ENCODE measurements at places on chromosomes 2 and 18.

- no peak for DNase-seq
Measured at GRCh38 chr2:118050386-118050785, 36.5 kb upstream of the CCDC93 start.

DNA sequence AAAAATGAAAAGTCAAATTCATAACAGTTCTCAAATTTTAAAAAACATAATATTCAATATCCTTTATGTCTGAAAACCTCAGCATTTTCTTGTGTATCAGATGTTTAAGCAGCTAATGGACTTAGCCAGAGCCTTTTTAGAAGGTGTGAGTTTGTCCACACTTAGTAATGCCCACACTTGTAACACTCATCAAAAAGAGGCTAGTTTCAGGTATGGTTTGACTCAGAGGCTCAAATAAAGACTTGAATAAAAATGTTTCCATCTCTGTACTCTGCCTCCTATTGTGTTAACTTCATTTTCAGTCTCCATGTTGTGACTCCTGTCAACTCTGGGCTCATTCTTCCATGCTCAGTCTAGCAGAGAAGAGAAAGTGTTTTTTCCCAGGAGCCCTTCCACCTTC lies 311.6 kb downstream of the IRS1 start:
- DNase-seq, result no peak

GRCh38 chr2:197121756-197122385 lies 188.7 kb downstream of the ANKRD44 start:
- DNase-seq, result no peak

GRCh38 chr2:172370821-172371455 lies 56.4 kb upstream of the ITGA6 start:
- no peak for DNase-seq

DNA sequence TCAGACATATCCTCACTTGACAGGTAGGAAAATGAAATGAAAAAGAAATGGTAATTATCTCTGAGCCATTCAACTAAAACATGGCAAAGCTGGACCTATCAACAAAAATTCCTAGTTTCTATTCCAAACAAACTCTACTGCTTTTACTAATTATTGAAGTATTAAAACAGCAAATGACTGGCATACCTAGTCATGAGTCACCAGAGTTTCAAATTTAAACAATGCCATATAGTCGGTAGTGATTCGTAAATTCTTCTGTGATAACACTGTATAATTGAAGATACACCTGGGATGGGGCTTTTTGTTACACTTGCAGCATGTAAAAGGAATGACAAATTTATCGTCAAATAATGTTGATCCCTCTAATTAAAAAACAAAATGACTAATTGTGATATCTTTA lies 153.1 kb upstream of the THUMPD2 start:
- no peak for DNase-seq

DNA sequence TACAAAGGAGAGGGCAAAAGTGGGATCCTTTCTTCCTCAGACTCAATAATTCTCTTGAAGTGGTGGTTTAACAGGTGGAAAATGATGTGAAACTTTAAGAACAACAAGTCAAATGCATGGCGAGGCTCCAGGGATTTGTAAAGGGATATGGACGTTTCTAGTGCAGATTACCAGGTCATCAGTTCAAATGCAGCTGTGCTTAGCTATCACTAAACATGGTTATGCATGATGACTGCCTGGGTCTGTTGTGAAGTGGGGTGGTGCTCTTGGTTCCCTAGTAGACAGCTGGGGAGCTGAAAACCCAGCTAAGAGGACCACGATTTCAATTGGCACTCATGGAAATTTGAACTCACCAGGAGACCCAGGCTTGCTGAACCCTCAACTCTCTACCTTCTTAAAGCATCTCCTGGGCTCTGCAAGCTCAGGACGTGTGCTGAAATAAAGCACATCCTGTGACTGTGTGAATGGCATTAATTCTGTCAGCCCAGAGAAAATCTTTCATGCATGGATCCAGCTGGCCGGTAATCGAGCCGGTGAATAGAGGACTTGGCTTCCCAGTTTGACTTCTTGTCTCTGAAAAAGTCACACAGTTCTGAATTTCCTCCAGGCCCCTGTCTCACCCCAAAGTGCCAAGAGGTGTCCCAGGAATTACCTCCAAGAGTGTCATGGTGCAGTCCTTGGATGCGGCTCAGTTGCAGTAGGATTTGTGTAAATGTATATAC lies 146.1 kb downstream of the MTX2 start:
- no peak for DNase-seq

GRCh38 chr2:10392951-10393639 lies 55.0 kb downstream of the ODC1 start:
- DNase-seq, result no peak

DNA sequence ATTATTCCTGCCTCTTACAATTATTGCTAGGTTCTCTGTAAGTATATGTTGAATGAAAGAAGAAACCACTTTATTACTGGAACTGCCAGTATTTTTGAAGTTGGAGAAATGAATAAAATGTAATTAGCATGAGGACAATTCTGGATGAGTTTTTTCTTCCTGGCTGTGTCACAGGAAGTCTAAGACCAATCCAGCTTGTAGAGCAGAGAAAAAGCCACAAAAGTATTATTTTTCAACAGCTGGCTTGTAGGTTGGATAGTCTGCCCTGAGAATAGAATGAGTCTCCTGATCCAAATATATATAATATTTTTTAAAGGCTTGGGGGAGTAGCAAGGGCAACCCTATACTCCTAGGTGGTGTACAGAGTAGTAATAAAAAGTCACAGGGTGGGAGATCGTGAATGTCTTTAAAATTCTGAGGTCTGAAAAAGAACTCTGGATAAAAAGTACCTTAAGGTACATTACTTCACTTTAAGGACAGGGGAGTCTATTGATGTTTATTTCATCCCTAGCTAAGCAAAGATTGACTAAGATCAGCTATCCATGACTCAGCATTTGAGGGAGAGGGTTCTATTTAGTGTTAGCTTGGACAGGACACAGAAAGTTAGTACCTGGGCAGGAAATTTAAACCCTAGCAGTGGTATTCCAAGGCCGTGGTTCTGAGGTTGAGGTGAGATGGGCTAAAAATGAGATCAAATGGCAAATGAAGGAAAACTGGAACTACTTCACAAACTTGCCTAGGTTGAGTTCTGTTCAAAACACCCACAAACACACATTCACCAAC lies 31.7 kb downstream of the SLC40A1 start:
- no peak for DNase-seq

DNA sequence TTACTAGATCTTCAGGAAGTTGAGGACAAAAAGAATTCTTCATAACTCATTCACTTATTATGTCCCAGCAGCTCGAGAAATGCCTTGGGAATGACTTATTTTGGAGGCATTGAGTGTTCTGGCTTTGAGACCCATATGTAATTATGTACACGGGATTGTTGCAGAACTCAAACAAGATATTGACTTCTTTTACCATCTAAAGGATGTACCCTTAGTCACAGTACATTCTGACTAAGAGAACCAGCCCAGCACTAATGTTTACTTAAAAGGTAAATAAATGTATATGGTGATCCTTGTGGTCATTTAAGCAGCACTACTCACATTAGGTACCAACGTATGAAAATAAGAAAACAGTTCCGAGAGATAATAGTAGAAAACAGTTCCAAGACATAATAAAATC lies 268.9 kb downstream of the ADCYAP1 start:
- DNase-seq, result no peak

DNA sequence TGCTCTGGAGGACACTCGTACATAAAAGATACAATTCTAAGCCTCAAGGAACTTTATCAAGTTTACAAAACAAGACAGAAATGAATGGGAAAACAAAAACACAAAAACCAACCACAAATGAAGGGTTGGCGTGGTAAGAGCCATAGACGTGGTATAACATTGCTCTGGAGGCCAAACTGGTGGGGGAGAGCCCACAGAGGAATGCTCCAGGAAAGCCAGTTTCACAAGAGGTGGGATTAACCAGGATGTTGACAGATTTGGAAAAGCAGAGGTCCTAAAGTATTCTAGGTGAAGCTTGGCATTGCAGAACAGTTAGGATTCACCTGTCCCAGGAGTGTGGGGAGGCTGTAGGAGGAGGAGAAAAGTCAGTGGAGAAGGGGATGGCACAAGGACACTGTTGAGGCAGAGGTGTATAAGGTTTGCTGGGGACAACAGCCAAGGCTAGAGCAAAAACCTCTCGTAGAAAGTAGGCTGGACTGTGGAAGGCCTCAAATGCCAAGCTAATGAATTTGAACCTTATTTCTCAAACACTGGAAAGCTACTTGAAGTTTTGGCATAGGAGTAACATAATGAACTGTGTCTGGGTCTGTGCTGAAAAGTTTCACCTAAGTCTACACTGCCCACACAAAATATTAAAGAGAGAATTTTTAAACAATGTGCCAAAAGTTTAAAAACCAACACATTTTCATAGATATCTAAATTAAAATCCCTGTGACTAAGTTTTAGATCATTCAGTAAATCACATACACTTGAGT lies 135.1 kb downstream of the THADA start:
- no peak for DNase-seq

DNA sequence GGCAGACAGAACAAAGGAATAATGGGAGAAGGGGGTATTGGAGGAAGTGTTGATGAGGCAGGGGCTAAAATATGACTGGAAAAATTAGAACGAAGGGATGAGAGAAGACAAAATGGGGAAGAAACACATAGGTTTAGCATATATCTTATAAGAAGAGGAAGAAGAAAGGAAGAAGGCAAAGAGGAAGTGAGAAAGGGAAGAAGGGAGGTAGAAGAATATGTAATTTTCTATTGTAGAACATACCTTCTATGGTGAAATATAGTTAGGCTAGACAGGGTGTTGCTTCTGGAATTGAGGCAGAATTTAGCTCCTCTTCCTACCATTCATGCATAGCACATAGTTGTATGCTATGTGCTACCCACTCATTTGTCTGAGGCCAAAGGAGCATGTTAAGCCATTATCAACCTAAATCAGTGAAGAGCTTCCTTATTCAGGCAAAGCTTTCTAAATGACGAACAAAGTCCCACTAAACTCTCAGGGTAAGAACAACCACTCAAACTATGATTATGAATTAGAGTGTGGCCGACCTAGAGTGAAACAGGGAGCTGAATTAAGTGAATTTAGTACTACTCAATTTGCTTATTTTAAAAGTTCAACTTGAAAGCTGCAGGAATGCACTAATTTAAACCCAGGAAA lies 180.9 kb upstream of the GALNT5 start:
- no peak for DNase-seq
